ENCODE measurements at places on chromosomes 5 and 9. TPM values are rescaled to one million over a fixed set of nuclear protein-coding genes. Genes with fewer than 3 reads are reported as not detected.

OBP2B gene
- not detected for total RNA-seq

GRCh38 chr5:158886086-158886485 is 213.6 kb downstream of the EBF1 start:
- H3K27me3 ChIP-seq, result peaks cover 7% of the 10 kb centered on the region
- no peaks in the 10 kb centered on the region for H3K36me3 ChIP-seq
- no peak for DNase-seq
- H3K4me1 ChIP-seq, result no peaks in the 10 kb centered on the region
- no peak overlapping the region for H3K4me3 ChIP-seq

DNA sequence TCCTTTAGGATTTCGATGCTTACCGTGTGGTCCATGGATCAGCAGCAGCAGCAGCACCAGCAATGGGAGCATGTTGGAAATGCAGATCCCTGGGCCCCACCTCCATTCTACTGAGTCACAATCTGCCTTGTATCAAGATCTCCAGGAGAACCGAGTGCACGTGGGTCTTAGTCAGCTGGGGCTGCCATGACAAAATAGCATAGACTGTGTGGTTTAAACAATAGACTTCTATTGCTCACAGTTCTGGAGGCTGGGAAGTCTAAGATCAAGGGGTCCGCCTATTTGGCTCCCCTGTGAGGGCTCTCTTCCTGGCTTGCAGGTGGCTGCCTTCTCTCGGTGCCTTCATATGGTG is 1.3 kb upstream of the PROP1 start:
- DNase-seq, result peak; percentile 6
- H3K36me3 ChIP-seq, result no peaks in the 10 kb centered on the region

ROR2 gene
- total RNA-seq, result 33.6 TPM

Measured in K562 (cell line).